ENCODE measurements at places on chromosomes 12 and 14. TPM values are rescaled to one million over a fixed set of nuclear protein-coding genes. Genes with fewer than 3 reads are reported as not detected.

The SOAT2 gene
- not detected for total RNA-seq

The POTEG gene
- total RNA-seq: not detected

The ANKRD33 gene
- total RNA-seq: 0.09 TPM

The TAS2R46 gene
- total RNA-seq: 1.6 TPM

The A2M gene
- 71.5 TPM for total RNA-seq

All from dermis lymphatic vessel endothelial cell (primary cell).